ENCODE measurements at places on chromosomes 7 and 10.
A peak's percentile ranks its signal among the peaks of the same experiment; 100 is the strongest.

DNA sequence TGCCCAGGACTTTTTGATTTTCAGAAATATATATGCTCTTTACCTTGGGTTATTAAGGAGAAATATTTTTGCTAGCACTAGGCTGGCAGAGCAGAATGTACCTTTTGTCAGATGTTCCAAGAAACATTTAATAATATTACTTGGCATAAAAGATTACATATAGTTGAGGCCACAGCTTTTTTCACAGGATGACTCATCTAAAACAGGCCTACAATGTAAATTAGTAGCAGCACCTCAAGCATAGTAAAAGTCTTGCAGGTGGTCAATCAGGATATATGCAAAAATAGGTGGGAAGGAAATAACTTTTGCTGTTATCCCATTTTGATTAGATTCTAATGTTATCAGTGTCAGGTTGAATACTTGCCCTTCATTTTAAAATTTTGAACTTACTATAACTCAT lies 14.9 kb upstream of the ITGB1 start:
- no peak for DNase-seq

DNA sequence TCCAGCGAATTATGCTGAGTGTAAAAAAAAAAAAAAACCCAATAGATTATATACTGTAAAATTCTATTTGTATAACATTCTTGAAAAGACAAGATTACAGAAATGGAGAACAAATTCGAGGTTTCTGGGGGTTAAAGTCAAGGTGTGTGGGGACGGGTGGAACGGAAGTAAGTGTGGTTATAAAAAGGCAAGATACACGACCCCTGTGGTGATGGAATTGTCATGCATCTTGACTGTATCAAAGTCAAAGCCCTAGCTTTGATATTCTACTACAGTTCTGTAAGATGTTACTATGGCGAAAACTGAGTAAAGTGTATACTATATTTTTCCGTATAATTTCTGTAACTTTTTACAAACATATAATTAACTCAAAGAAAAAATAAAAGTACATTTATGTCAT lies 718.2 kb upstream of the PCDH15 start:
- no peak for DNase-seq

DNA sequence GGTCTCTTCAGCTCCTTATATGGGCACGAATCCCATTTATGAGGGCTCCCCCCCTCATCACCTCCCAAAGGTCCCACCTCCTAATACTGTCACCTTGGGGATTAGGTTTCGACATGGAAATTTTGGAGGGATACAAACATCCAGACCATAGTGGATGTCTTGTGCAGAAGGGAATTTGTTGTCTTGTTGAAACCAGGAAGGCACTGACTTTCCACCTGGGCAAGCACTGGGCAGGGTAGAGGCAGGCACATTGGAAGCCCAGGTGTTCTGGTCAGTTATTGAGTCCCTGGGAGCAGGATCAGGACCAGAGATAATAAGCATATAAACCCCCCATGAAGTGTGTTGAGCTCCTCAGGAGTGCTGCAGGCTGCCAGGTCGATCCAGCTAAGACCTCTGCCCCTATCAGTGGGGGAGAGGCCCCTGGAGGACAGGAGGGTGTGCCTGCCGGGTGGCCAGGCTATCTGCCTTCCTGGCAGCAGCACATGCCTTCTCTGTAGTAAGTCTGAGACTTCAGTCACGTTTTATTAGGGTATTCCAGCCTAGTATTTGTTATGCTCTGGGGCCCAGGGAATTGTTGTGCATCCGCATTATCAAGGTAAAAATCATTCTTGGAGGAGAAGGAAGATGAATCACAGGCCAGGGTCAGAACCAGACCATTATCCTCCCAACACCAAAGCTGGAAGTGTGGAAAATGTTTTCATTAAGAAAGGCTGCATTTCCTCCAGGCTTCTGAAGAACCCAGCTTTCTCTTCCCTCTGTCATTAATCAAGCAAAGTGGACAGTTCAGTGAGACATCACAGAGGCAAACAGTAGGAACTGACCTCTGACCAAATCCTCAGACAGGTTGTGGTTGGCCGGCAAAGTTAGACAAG lies 503.1 kb downstream of the GRID1 start:
- DNase-seq, result no peak

DNA sequence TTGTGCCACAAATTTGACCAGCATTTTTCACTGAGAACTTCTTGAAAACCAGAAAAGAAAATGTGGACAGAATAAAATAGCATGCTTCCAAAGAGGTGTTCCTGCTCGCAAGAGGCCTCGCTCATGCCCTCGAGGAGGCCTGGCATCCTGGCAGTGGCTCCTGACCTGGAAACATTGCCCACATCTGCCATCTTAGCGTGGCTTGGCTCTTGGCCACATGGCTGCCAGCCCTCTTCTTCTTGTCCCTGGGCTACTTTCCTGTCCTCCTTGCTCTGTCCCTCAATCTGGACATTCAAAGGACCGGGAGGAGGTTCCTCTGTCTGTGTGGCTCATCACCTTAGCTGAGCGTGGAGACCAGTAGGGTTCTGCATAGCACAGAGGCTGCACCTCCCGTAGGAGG lies 131.6 kb upstream of the TMEM72 start:
- DNase-seq, result peak; percentile 34

- DNase-seq, result no peak
These were observed 814.9 kb upstream of the C7orf33 start for GRCh38 chr7:147775516-147776284.

DNA sequence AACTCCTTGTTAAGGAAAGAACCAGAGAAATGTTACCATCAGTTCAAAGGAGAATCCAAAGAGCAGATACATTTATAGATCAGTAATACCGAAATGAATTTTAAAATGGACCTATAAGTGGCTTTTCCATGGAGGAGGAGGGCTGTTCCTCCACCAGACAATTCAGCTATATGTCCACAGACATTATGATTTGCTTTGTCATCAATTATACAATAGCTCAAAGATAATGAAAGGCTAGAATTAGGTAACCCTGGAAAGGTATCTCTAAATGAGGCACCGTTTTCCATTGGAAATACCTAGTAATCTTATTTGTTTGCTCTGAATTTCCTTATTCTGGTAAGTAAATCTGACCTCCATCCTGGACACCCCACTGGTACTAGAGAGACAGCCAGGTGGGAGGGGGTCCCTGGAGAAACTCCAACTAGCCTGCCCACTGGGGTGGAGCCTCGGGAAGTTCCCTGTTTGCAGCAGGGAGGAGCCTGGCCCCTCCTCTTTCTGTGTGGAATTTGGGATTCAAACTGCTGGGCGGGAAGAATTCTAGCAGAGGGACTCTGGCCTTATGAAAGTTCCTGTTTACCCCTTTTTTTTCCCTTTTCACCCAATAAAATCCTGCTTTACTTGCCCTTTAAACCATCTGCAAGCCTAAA lies 218.0 kb downstream of the PHF14 start:
- DNase-seq, result no peak

DNA sequence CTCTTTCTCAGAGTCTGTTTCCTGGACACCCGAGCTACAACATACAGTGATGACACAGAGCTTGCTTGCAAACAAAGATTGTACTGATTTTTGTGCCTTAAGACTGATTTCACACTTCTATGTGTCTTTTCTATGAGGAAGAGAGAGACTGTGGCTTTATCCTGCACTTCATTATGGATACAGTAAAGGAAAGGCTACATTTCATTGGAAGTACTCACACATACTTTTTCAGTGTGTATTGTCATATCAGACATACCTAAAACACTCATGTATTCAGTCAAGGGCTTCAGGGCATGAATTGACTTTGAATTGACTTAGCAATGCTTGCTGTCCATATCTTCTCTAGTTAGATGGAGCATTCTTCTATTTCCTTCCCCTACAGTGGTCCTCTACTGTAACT lies 135.5 kb upstream of the IMMP2L start:
- DNase-seq, result no peak

DNA sequence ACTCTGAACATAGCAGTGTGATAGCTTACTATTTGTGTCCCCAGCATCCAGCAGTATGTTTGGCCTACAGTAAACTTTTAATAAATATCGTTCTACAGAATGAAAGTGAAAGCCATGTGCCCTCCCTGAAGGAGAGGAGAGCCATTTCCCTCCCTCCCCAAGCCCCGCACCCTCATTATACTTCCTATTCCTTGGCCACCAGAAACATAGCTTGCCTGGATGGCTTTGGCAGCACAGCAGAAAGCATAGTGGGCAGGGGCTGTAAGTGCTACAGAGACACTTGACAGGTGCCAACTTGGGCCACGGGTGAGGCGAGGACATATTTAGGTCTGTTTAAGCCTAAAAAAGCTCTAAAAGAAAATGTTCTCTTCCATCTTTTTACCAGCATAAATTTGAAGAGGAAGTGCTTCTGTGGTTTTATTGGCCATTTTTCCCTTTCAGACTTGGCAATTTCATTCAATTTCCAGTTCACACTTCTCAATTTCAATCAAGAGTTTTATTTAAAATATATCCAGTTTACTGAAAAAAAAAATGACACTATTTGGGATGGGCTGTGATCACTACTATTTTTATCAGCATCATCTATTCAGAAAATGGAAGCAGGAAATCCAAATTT lies 12.7 kb downstream of the HHEX start:
- no peak for DNase-seq

GRCh38 chr7:158702196-158702595 lies 2.4 kb downstream of the NCAPG2 start:
- DNase-seq, result no peak
